Stimulated activated naive CD4-positive, alpha-beta T cell treated with Interleukin-2 at 50 U/mL for 16 hours (primary cell): ENCODE measurements at places on chromosomes 4 and X.
A peak's percentile ranks its signal among the peaks of the same experiment; 100 is the strongest.

GRCh38 chrX:24306440-24306839 is 7.4 kb downstream of the SUPT20HL2 start:
- DNase-seq: no peak

DNA sequence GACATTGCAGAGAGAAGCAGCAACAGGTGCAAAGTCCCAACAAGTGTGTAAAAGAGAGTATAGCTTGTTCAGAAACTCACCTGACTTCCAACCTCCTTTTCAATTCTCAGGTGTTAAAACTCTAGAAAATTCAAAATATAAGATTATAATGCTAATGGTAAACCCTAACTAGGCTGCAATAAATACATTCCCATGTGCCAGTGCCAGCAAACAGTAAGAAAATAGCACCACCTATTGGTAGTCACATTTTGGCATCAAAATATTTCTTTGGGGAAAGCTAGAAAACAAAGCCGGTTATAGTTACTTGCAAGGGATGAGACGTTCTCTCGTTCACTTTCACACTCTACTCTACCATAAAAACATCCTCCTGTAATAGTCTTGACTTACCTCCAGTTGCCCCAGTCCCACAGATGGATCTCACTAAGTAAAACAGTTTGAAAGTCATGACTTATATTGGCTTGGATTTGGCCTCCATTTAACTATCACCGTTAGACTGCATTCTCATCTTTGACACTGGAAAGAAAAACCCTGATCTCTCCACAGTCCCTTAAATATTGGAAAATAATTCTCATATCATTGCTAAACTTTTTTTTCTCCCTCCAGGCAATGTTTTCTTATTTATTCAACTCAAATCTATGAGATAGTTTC is 9.6 kb downstream of the BMP3 start:
- no peak for DNase-seq

- peak; percentile 54 for DNase-seq
These were observed 441.9 kb downstream of the INPP4B start for GRCh38 chr4:142404191-142404611.

GRCh38 chrX:30949554-30949953 is 60.5 kb upstream of the TAB3 start:
- DNase-seq: no peak

DNA sequence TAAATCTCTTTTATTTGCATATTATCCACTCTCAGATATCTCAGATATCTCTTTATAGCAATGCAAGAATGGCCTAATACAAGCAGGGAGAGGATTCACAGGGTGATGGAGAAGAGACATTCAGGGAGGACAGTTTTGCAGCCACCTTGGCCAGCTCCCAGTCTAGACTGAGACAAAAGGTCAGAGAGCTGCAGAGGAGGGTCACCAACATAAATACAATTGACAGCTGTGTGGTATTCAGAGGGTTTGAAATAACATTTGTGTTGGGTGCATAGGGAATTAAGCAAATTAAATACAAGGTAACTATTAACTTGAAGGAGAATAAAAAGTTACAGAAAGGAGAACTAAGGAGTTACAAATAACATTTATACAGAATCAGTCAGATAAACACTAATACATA is 189.5 kb upstream of the TAPT1 start:
- no peak for DNase-seq

GRCh38 chr4:187929024-187929423 is 66.5 kb upstream of the ZFP42 start:
- DNase-seq: no peak

DNA sequence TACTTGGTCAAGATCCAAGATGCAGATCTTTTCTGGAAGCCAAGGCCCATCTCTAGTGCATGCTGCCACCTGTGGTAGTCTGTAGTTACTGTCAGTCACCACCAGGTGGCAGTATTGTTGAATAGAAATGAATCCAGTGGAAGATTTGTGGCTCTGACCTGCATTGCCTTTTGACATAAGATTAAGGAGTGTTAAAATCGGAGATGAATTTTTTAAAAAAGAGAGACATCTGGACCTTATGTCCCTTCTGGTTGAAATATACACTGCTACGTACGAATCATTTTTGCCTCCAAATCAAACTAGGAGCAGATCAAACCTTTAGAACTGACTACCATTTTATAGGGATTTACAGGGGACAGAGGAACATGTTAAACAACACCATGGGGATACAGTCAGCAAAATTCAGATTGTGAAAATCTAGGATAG is 46.9 kb upstream of the RHOH start:
- DNase-seq: peak; percentile 40

DNA sequence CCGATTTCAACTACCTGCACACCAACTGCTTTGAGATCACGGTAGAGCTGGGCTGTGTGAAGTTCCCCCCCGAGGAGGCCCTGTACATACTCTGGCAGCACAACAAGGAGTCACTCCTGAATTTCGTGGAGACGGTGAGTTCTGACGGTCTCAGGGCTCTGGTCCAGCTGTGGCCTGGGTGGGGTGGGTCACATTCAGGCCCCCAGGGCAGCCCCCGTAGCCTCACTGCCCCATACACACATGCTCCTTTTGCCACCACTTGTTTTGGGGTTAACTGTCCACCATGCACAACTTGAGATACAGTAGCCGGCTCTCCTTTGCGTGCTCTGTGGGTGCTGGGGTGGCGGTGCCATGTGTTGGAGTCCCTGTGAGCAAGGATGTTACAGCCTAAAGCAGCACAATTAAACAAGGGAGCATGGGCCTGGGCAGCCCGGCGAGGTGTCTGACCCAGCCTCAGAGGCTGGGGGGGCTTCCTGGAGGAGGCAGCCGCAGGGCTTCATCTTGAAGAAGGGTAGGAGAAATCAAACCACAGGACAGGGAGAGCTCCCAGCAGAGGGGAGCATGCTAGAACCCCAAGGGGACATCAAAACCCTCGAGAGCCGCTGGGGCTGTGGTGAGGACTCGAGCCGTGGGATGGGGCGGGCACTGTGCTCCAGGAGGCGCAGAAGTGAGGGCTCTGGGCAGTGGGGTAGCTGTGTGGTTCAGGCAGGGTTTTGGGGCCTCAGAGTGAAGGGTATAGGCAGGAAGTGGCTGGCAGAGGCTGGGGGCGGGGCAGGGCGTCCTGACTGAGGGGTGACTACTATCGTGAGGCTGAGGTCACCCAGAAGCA is 22.0 kb downstream of the CPZ start:
- no peak for DNase-seq

GRCh38 chr4:80913381-80913780 is 117.1 kb upstream of the BMP3 start:
- no peak for DNase-seq

- no peak for DNase-seq
These were observed 18.1 kb upstream of the APBB2 start for GRCh38 chr4:41232406-41232805.

GRCh38 chr4:3522651-3523050 is 9.6 kb downstream of the LRPAP1 start:
- no peak for DNase-seq

DNA sequence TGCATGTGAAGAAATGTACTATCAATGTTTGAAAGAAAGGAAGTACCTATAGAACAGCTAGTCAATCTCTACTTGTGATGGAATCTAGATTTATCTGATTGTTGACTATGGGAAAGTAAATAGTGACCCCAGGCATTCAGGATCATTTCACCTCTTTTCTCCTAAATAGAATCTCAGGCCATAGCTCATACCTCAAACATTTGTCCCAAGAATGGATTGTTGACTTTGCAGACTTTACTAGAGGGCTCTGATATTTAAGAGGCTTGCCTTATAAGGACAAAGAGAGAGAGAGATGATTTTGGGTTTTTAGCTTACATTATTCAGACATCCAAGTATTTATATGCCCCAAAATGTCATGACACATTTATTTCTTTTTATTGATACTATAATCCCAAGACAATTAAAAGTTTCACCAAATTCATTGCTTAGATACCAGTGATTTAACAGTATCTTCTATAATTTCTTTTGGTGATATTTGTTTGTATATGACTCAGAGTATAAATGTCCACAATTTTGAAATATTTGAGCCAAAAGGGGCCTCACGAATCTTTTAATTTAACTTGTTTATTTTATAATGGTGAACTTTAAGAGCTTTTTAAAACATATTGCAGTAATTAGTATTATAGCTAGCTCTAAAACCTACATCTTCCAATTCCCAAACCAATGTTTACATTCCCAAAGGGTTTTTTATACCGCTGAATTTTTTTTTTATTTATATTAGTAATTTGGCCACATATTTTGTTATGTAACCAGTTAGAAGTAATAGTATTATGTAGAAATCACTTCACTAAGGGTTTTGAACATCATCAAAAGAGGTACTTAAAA is 614.1 kb downstream of the PCDH7 start:
- no peak for DNase-seq
